ENCODE measurements at places on chromosomes 6 and 20.

DNA sequence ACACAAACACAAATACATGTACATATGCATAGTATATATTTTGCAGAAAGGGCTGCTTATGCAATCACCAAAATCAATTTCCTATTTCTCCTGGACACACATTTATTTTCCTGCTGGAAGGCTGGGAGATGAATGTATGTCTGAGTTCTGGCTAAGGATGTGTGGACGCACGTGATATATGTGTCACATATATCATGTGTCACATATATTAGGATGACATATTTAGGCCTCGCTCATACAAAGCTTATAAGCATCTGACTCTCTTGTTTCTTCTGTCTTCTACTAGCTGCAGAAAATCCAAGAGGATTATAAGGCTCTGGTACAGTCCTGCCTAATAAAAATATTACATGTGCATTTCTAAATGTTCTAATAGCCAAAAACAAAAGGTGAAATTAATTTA, 47.2 kb upstream of the TFAP2D start:
- no peak for DNase-seq

DNA sequence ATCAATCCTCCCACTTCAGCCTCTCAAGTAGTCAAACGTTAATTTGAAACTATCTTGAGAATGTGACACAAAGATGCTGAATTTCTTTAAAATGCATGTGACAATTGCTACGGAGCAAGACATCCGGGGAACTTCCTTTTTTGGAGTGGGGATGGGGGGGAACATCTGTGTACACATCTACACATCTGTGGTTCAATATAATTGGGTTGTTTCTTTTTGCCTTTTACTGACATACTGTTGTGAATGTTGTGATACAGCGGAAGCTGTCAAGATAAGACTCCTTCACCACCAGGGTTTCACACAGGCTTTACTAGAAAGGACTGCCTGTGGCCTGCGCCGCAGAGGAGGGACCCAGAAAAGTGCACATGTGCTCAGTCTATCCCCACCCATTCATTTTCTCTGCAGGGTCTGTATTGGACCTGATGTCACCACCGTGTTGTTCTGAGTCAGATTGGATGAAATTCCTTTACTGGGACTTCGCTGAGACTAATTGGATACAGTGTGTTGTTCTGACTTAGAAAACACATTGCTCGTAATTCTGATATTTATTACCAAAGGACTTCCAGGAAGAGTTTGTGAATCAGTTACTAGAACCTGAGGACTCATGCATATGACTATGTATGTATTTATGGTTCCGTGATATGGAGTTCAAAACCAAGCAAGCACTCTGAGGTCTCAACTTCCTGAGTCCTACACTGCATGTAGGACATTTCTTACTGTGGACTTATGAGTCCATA, 98.7 kb upstream of the SGK1 start:
- DNase-seq = peak; percentile 91

GRCh38 chr6:29723666-29724588, 693 bp downstream of the HLA-F start:
- no peak for DNase-seq

GRCh38 chr20:45465491-45466266, 3.9 kb upstream of the WFDC2 start:
- DNase-seq = no peak

GRCh38 chr20:58790454-58790853, 60.2 kb downstream of the GNAS-AS1 start:
- DNase-seq = no peak

DNA sequence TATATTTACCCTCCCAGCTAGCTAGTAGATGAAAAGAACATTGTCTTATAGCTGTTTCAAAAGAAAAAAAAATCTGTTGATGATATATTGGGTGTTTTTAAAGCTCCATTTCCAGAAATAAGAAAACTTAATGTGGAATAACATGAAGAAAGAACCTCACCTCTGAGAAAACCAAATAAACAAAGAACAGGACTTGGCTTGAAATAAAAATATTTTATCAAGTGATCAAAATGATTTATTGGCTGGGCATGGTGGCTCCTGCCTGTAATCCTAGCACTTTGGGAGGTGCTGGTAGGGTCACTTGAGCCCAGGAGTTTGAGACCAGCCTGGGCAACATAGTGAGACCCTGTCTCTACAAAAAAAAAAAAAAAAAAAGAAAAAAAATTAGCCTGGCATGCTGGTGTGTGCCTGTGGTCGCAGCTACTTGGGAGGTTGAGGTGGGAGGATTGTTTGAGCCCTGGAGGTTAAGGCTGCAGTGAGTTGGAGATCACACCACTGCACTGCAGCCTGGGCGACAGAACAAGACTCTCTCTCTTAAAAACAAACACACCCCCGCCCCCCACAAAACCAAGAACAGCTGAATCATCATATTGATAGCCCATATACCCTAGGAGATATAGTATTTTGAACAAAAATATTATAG, 7.9 kb downstream of the RNF24 start:
- no peak for DNase-seq

GRCh38 chr6:119312875-119313338, 36.7 kb downstream of the MAN1A1 start:
- no peak for DNase-seq

GRCh38 chr6:53035549-53036213, 29.5 kb upstream of the FBXO9 start:
- no peak for DNase-seq

DNA sequence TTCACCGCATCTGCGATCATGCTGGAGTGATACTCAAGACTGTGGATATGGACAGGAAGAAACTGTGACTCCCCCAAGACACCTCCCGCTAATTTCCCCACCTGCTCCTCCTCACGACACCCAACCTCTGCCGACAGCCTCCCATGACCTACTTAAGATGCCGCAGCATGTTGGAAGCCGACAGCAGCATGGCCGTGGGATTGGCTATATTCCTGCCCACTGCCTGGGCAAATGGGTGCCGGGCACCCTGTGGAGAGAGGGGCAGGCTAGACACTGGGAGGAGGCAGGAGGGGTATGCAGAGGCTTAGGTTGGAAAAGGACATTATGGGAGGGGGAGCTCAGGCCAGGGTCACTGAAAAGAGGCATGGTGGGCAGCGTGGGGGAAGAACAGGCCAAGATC, 4.5 kb downstream of the IDH3B start:
- no peak for DNase-seq

DNA sequence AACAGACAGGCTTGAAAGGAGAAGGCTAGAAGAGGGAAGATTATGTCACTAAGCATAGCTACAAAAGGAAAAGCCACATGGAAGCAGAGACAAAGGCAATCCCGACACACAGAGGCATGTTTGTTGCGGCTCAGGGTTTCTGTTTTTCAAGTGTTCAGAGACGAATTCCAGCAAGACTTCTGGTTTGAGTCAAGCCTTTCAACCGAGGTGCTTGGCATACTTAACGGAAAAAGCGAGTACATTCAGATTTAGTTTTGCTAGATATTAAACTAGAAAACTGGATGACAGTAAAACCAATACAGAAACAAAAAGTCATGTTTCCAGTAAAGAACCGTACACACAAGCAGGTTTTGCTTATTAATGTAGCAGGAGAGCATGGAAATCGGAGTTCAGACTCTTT, 27.2 kb downstream of the MCUR1 start:
- peak; percentile 62 for DNase-seq

DNA sequence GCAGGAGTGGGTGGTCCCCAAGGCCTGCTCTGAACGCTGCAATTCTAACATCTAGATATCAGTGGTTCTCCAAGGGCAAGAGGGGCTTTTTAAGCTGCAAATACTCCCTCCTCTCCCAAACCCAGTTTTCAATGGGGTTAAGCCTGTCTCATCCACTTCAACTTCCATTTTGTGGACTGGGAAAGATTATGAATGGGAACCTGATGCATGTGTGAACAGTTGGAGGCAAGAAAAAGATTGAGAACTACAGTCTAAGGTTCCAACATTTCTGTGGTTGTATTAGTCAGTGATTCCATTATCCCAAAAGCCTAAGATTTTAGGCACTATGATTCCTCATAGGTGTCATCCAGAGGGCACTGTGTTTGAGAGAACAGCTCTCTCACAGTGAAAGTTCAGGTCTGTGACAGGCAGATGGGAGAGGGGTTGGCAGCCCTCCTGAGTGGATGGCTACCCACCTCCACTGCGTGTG, 53.7 kb downstream of the HNF4A start:
- DNase-seq = peak; percentile 77

DNA sequence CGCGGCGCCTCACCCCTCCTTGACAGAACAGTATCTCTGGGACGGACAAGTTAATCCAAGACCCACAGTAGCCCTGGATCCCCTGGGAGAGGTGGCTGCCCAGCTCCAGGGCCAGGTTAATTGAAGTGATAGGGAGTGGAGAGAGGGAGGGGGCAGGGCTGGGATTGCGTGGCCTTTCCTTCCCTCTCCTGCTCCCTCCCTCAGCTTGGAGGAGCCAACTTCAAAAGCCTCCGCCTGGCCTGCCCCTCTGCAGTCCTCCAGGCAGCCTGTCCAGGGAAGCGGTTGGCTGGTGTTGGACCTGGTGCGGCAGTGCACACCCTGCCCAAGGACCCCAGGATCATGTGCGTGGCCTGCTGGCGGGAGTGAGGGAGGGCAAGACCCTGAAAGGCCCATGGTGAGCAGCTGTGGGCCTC, at the start of gene C20orf204:
Gene C20orf204 (plus strand): TSS at position 250 of the 413 bp plus-strand sequence. CDS start 142 bp downstream, at position 392.
- no peak for DNase-seq

DNA sequence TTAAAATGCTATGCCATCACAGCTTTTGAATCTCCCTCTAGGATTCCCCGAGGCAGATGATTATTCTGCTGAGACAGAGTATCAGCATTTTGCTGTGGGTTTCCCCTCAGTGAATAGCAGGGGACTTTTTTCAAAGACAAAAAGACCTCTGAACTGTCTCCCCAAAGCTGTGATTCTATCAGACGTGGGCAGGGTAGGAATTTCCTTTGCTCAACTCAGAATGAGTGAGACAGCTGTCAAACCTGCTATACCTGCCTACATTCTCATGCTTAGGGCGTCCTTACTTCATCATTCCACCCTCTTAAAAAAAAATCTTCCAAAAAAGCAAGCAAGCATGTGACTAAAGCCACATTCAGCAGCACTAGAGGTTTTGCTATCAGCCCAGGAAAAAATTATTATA, 147.6 kb upstream of the FAM83B start:
- no peak for DNase-seq

All from fibroblast of skin of abdomen (primary cell).